Activated CD4-positive, alpha-beta T cell treated with anti-CD3 and anti-CD28 coated beads for 48 hours (primary cell): ENCODE measurements at places on chromosomes 3 and 15.

- no peak for DNase-seq
Measured at GRCh38 chr3:130857336-130858026, 36.4 kb upstream of the ATP2C1 start.

DNA sequence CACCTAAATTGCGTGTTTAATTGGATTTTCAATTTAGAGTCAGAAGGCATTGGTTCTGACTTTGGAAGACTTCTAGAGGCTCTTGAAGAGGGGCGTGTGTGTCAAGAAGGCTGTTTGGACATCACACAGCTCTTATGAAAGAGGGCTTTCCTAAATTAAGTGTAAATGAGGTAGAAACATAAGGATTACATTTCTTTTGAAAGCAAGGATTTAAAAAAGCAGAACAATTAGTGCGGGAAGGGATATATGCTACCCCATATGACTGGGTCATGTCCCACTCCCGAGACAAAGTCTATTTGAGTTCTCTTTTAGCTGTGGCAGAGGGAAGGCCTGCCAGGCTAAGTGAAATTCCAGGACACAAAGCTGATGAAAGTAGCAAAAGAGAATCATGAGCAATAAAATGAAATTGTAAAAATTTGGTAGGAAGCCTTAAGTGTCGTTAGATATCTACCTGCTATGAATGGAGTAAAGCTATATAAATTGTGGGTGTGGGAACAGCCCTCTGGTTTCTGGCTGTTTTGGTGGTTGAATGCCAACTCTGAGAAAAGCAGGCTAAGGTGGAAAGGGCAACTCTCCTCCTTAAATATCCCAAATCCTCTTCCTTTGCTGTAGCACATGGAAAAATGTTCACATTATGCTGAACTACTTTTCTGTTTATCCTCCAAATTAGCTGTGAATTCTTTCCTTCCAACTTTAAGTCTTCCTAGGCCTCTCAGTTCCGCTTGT lies 100.6 kb upstream of the TSC22D2 start:
- DNase-seq = no peak

- DNase-seq = no peak
Measured at GRCh38 chr3:12965999-12966846, 107.0 kb downstream of the IQSEC1 start.

DNA sequence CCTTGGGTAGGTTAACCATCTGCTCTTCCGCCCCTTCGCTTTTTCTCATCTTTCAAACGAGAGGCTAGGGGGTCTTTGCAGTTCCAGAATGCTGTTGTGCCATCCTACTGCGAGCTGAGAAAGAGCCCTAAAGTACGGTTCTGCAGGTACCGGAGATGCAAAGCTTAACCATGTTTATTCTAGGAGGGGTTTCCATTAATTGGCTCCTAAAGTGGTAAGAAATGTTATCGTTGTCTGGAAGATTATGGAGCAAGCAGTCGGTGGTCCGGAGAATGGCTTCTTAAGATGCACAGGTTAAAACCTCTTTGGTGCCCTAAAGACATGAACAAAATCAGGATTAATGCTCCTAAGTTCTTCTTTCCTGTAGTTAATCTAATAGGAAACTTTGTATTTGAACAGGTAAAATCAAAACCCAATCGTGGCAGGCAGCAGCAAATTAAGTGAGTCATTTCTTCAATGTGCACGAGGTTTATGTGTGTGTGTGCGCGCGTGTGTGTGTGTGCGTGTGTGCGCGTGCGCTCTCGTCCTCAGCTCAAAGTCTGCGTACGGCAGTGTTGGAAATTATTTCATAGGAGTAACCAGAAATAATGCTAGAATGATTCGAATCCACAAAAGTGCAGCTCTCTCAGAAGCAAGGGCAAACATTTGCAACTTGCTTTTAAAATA lies 772 bp downstream of the FAM81A start:
- DNase-seq = no peak

GRCh38 chr3:45626096-45626887 lies 31.7 kb downstream of the LIMD1 start:
- DNase-seq = no peak

GRCh38 chr3:100880072-100880471 lies 113.1 kb downstream of the ABI3BP start:
- DNase-seq = no peak

DNA sequence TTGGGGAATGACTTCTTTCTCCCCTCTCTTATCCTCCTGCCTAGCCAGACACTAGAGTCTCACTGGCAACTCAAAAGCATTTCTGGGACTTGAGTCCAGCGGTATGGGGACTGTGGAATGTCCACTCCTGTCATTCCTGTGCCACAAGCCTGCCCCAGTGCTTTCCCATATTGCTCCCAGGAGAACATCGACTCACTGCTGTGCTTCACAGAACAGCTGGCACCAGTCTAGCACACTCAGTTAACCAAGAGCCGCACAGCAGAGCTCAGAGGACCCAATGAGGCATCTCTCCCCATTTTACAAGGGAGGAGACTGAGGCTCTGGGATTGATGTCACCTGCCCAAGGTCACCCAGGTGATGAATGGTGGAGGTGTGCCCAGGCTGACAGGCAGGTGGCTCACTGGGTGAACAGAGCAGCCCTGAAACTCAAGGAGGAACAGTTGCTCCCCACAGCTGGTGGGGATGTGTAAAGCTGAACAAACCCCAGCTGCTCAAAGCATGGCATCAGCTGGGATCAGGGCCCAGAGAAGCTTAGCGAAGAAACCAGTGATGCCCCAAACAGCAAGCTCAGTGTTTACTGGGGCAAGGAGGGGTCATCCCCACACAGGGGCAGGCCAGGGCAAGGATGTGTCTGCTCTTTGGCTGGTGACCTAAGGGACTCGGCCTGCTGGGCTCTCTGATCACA lies 35.4 kb upstream of the DUSP7 start:
- DNase-seq = no peak

- peak; percentile 44 for DNase-seq
Measured at GRCh38 chr3:15064299-15064834, 748 bp downstream of the MRPS25 start.

DNA sequence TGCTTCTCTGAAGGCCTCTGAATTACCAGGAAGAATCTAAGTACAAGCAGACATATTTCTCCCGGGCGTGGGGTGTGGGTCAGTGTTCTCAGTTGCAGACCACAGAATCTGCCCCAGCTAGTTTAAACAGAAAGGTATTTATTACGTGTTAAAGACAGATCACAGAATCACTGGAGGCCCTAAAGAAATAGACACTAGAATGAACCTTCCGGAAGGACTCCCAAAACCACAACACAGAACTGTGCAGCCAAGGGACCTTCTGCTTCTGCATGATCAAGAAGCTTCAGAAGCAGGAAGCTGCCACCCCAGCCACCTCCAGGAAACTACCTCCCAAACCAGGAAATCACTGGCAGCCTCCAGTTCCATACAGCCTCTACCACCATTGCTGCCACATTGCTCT lies 32.7 kb upstream of the ZFAND6 start:
- DNase-seq = no peak

DNA sequence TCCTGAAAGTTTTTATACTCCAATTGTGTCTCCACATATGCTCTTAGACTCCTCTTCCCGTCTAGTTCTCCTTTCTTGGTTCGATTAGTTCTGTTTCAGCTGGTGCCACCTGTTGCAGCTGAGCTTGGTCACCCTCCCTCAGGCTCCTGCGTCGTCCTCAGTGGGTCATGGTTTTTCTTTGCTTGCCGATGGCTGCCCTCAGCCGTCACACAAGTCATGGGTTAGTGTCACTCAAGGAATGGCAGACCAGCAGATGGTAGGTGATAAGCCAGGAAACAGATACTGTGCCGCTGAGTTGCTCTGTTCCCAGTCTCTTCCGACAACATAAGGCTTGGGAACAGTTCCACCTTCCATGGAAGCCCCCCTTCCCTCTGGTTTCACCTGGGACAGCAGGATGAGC lies 109.9 kb downstream of the IGF1R start:
- no peak for DNase-seq

- DNase-seq = no peak
Measured at GRCh38 chr3:189139611-189139940, 32.2 kb upstream of the TPRG1 start.

- no peak for DNase-seq
Measured at GRCh38 chr15:34892963-34893591, 76.5 kb downstream of the AQR start.

DNA sequence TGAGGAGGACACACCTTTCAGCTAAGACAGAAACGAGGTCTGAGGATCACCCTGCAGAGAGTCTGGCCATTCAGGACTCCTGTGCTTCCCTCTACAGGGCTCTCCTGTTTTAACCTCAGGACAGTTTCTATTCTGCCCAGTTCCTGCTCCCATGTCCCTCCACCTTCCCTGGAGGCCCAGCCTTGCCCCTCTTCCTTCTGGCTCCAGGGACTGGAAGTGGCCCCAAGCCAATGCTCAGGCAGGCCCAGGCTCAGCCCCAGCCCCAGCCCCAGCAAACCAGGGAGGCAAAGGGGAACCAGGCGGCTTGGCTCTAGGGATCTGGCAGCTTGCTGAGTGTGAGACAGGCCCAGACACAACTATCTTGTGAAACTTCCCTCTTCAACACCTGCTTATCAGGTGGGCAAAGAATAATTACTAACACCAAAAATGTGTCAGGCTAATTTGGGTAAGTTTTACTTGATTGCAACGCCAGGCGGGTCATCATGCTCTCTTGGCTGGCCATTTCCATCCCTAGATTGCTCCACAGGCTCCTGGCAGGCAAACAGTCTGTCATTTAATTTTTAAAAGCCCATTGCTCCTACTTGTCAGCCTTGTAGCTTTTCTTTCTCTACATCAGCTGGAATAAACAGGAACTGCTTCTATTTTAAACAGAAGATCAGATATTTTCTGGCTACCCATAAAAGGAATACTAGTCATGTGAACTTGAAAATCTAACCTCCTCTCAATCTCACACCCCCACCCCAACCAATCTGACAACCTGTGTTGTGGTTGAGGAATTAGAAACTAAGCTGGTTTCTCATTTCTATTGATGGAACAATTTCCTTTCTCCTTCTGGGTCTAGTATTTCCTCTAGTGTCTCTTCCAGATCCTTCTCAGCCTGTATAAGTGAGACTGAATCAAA lies 33.5 kb downstream of the UPK1B start:
- no peak for DNase-seq
